Activated CD4-positive, alpha-beta T cell treated with anti-CD3 and anti-CD28 coated beads for 1 hour (primary cell): ENCODE measurements at places on chromosomes 5 and 9.

GRCh38 chr5:134777366-134777765 lies 18.8 kb downstream of the DDX46 start:
- no peak for DNase-seq

- DNase-seq = no peak
These were observed 2.7 kb downstream of the KLF4 start for GRCh38 chr9:107486674-107487520.

GRCh38 chr5:158992037-158992740 lies 107.5 kb downstream of the EBF1 start:
- no peak for DNase-seq

- DNase-seq = no peak
These were observed 1.4 kb upstream of the WNK2 start for GRCh38 chr9:93182572-93182971.

DNA sequence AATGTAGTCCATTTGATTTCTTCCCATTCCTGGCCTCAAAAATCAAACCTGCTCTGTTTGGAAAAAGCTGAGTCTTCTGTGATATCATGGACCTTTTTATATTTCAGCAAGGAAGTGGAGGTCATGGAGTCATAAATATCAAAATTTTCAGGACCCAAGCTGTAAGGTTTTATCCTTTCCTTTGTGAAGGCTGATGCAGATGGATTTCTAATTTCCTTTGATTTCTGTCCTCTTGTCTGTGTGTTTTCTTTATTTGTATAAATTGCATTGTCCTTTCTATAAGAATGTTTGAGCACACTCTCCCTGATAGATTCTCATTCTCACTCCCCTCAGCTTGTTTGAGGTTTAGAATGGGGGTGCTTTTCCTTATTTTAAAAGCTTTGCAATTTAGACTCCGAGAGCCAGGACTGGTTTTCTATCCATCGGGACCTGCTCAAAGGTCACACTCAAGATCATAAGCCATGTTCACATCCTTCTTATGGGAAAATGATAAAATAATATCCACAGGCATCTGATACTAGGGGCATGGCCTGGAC lies 127.4 kb upstream of the TMEM161B start:
- no peak for DNase-seq

DNA sequence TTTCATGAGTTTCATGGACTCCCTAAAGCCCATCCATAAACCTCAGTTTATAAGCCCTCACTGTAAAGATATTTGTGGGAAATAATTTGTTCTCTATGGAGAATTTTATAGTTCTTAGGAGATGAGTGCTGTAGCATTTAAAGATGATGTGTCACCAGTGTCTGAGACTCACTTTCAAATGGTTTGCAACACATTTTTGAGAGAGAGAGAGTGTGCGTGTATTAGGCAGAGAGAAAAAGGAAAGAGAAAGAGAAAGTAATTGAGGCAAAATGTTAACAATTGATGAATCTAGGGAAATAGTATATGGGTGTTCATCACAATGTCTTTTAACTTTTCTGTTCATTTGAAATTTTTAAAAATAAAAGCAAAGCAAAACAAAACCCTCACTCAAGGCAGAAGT lies 479.0 kb downstream of the ZSWIM6 start:
- DNase-seq = no peak

GRCh38 chr9:124414612-124415011 lies 630 bp downstream of the PSMB7 start:
- DNase-seq = no peak
